Stimulated activated CD8-positive, alpha-beta memory T cell treated with anti-CD3 and anti-CD28 coated beads, Interleukin-7, amount 100 ng/mL, for 4 hours (primary cell): ENCODE measurements at places on chromosomes 6 and 20.

GRCh38 chr6:56643379-56644089 is 845 bp upstream of the DST start:
- no peak for DNase-seq

GRCh38 chr20:47228654-47229053 is 127.8 kb downstream of the ZMYND8 start:
- DNase-seq: no peak

DNA sequence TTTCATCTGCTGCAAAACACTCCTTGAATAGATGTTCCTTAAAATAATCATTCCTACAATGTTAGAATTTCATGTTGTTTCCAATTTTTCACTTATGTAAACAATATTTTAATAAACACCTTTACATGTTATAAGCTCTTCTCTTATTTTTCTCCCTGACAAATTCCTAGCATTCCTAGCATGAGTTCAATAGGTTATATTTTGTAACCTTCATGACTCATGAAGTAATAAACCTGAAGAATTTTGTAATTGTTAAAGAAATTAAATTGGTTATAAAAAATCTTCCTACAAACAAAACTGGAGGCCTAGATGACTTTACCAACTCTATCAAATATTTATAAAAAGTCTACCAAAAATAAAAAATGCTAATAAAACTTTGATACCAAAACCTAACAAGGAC is 66.3 kb downstream of the NT5E start:
- no peak for DNase-seq

- DNase-seq: no peak
Measured at GRCh38 chr20:22569353-22569752, 15.0 kb downstream of the FOXA2 start.

DNA sequence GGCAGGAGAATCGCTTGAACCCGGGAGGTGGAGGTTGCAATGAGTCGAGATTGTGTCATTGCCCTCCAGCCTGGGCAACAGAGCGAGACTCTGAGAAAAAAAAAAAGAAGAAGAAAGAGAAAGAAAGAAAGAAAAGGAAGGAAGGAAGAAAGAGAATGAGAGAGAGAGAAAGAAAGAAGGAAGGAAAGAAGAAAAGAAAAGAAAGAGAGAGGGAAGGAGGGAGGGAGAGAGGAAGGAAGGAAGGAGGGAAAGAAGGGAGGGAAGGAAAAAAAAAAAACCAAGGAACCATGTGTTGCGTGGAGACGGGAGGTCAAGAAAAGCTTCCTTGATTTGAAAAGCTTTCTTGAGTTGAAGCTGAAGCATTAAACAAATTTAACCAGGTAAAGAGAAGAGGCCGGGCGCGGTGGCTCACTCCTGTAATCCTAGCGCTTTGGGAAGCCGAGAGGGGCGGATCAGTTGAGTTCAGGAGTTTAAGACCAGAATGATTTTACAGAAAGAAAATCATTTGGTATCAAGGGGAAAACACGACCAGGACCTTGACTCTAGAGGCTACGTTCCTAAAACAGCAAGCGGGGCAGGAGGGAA is 90.5 kb upstream of the PRSS16 start:
- DNase-seq: no peak

GRCh38 chr20:44301285-44301684 is 9.7 kb downstream of the FITM2 start:
- no peak for DNase-seq

GRCh38 chr6:34859951-34860350 is 27.9 kb downstream of the TAF11 start:
- no peak for DNase-seq

GRCh38 chr6:141123049-141123448 is 1009.7 kb upstream of the GJE1 start:
- no peak for DNase-seq

DNA sequence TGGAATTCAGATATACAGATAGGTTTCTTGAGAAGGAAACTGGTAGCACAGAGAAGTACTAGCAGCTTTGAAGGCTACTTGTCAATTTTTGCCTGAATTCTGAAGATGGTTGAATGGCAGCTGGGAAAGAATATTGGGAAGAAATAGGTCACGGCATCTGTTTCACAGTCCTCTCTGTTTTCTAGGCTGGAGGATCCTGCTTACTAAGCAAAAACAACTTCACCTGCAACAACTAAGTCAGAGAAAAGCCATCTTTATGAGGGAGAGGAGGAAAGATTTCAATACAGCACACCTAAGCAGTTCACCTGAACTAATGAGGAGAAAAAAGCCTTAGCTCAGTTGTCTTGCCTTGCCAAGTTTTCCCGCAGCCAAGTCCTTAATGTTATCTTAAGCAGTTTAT is 975.5 kb upstream of the EPHA7 start:
- DNase-seq: no peak

- no peak for DNase-seq
Measured at GRCh38 chr20:9147547-9148024, 78.7 kb downstream of the PLCB4 start.

GRCh38 chr6:72216222-72217068 is 330.1 kb downstream of the RIMS1 start:
- DNase-seq: no peak

DNA sequence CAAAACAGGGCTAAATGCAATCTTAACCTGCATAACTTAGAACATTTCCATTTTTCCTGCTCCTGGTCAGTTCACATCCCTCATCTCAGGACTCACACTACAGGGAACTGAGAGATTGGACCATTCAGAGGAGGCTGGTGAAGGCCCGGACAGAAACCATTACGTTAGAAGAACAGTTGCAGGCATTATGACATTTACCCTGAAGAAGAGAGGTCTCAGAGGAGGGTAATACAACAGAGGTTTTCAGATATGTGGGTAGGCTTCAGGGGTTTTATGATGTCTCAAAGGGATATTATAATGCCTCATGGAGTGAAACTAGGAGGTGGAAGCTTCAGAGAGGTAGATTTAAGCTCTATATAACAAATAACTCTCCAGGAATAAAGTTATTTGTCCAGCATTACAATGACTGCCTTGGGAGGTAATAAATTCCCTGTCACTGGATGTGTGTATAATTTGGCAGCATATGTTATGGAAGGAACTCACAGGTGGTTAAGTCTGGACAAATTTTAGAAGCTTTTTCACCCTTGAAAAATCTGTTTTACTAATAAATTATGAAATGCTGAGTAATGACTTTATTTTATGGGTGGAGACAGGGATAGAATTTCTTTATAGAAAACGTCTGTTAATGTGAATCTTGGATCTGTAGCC is 36.7 kb upstream of the RIPOR2 start:
- DNase-seq: no peak

DNA sequence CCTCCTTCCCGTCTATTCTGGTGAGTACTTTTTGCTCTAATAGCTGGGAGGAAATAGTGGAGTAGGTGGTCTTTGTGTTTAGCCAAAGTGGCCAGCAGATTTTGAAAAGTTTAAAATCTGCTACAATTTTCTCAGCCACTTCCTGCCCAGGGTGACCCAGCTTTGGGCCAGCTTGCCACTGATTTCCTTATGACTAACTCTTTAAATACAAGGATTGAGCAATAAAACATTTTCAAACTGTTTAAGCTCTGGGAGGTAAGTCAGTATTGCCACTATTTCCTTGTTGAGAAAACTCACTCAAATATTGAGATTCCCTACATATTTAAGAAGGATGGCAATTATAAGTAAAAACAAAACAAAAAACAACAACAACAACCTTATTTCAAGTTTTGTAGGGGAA is 54.5 kb downstream of the TRMT11 start:
- no peak for DNase-seq

- DNase-seq: no peak
Measured at GRCh38 chr6:138981416-138981815, 6.6 kb downstream of the REPS1 start.

DNA sequence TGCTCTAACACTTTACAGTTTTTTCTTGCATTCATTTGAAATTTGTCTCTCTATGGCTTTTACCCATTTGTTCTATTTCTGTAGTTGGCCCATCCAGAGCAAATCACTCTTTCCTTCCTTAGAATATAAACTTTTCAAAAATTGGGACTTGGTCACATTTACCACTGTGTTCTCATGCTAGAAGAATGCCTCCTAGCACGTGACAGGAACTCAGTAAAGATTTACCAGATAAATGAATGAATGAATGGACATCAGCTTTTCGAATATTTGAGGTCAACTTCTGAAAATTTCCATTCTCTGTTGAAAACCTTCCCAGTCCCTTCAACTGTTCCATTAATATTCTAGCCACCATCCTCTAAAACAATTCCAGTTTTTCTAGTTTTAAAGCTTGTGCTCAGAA is 294.5 kb downstream of the CD83 start:
- DNase-seq: no peak

DNA sequence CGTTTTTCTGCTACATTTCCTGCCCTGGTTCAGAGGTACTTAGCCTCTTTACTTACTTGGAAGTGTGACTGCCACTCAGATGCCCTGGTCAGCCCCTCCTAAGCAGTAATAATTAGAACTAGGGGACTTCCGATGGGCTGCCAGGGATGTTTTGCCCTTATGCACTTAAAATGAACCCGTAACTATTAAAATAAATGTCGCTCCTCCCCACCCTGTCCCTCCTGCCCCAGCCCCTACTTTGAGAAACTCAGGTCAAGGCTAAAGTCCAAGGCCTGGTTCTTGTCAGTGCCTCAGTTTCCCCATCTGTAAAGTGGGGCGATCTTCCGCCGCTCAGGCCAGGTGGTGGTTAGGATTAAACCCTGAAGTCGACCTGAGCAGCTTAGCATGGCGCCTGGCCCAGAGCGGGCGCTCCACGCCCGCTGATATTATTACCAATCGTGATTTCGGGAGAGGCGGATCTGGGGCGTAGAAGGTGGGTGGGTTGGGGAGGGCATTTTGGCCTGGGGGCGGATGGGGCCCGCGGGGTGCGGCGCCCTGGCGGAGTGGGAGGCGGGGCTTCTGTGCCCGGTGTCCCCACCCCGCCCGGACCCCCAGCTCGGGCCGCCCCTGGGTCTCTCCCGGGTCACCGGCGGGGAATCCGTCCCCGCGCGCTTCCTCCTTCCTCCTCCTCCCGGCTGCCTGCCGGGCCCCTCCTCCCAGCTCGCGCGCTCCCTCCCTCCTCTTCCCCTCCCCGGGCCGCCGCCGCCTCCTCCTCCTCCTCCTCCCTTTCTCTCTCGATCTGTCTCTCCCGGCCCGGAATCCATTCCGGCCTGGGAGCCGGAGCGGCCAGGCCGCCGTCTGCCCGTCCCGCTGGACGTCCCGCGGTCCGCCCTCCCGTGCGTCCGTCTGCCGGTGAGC is at the start of gene SRC:
TSS of gene SRC (plus strand) at position 802 of the 897 bp plus-strand sequence. CDS start 38,014 bp downstream, outside the sequence.
- peak; percentile 47 for DNase-seq

DNA sequence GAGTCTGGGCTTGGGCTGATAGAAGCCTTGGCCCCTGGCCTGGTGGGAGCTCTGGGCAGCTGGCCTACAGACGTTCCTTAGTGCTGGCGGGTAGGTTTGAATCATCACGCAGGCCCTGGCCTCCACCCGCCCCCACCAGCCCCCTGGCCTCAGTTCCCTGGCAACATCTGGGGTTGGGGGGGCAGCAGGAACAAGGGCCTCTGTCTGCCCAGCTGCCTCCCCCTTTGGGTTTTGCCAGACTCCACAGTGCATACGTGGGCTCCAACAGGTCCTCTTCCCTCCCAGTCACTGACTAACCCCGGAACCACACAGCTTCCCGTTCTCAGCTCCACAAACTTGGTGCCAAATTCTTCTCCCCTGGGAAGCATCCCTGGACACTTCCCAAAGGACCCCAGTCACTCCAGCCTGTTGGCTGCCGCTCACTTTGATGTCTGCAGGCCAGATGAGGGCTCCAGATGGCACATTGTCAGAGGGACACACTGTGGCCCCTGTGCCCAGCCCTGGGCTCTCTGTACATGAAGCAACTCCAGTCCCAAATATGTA is 957 bp upstream of the VEGFA start:
- DNase-seq: no peak

- DNase-seq: no peak
Measured at GRCh38 chr6:117072134-117072533, 193.2 kb upstream of the VGLL2 start.

GRCh38 chr6:130437961-130438360 is 72.1 kb downstream of the TMEM200A start:
- no peak for DNase-seq

GRCh38 chr6:109236115-109237076 is 141.1 kb downstream of the CEP57L1 start:
- peak; percentile 1 for DNase-seq

- DNase-seq: no peak
Measured at GRCh38 chr20:19583532-19584175, 174.4 kb upstream of the RIN2 start.

GRCh38 chr20:45059022-45059728 is 41.8 kb downstream of the KCNS1 start:
- no peak for DNase-seq

GRCh38 chr6:75070244-75070643 is 135.6 kb downstream of the COL12A1 start:
- no peak for DNase-seq

DNA sequence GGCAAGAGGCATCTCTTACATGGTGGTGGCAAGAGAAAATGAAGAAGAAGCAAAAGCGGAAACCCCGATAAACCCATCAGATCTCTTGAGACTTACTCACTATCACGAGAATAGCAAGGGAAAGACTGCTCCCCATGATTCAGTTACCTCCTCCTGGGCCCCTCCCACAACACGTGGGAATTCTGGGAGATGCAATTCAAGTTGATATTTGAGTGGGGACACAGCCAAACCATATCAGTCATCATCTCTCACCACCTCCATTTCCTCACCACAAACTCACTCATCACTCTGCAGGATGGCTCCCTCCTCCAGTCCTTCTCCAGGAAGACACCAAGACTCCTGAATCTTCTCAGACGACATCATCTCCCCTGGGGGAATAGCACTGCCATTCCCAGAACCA is 25.8 kb upstream of the SLC16A10 start:
- no peak for DNase-seq

DNA sequence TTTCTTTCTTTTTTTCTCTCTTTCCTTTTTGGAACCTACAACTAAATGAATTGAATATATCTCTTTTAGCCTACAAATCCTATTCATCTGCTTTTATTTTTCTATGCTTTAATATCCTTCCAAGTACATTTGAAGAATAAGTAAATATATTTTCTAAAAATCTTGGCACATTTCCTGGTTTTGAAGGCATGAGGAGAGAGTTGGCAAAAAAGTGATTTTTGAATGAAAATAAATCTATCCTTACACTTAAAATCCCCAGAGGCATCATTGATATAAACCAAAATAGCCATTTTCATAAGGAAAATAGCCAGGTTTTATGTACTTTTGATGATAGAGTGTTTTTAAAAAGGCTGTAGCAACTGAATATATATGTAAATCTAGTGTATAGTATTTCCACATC is 69.0 kb downstream of the SAMD5 start:
- no peak for DNase-seq

GRCh38 chr6:142182004-142182403 is 34.9 kb downstream of the VTA1 start:
- no peak for DNase-seq

GRCh38 chr6:29792123-29793035 is 35.2 kb upstream of the HLA-G start:
- peak; percentile 70 for DNase-seq

- no peak for DNase-seq
Measured at GRCh38 chr6:40722553-40723258, 135.5 kb upstream of the LRFN2 start.

GRCh38 chr6:74857157-74857556 is 348.7 kb downstream of the COL12A1 start:
- DNase-seq: no peak

- no peak for DNase-seq
Measured at GRCh38 chr6:939526-940252, 246.8 kb upstream of the EXOC2 start.
